ENCODE measurements at places on chromosomes 1 and 21.

DNA sequence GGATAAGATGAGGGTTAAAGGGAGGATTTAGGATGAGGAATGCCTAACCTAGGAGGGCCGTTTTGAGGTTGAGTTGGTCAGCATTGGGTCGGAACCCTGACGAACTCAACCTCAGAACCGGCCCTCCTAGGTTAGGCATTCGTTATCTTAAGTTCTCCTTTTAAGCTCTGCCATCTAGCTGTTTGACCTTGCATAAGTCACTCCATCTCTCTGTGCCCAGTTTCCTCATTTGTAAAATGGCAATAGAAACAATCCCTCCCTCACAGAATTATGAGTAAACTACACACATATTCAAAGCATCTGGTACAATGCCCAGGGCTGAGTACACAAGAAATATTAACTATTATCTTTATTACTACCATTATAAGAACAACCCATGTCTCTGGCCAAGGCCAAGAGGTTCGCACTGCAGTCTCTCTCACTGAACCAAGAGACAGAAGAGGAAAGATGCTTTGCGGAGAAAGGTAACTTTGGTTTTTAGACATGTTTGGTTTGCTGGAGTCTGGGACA lies 4.8 kb downstream of the ABCB10 start:
- no peak overlapping the region for H3K27ac ChIP-seq
- H3K36me3 ChIP-seq, result no peaks in the 10 kb centered on the region
- H3K27me3 ChIP-seq, result no peaks in the 10 kb centered on the region
- H3K4me3 ChIP-seq, result no peak overlapping the region
- no peak for DNase-seq

DNA sequence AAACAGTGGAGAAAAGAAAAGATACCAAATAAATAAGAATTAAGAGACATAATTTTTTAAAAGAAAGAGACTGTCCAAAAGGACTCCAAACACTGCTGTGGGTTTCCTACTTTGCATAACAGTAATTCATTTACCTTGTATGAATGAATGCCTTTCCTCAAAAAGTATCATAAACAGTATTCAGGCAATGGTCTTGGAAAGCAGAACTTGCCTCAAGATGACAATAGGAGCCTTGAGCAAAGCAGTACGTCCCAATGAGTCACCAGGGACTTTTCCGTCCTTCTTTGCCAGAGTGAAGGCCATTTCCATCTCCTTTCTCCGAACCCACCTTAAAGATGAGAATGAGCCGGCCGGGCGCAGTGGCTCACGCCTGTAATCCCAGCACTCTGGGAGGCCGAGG lies 186.4 kb downstream of the ZBTB18 start:
- H3K27ac ChIP-seq, result no peak overlapping the region
- H3K36me3 ChIP-seq, result no peaks in the 10 kb centered on the region
- no peak overlapping the region for H3K4me3 ChIP-seq
- no peaks in the 10 kb centered on the region for H3K4me1 ChIP-seq

GRCh38 chr21:45211661-45212060 lies 76.0 kb downstream of the POFUT2 start:
- DNase-seq, result no peak
- no peaks in the 10 kb centered on the region for H3K27me3 ChIP-seq
- no peaks in the 10 kb centered on the region for H3K4me1 ChIP-seq
- H3K4me3 ChIP-seq, result no peak overlapping the region
- peaks cover 52% of the 10 kb centered on the region for H3K36me3 ChIP-seq

DNA sequence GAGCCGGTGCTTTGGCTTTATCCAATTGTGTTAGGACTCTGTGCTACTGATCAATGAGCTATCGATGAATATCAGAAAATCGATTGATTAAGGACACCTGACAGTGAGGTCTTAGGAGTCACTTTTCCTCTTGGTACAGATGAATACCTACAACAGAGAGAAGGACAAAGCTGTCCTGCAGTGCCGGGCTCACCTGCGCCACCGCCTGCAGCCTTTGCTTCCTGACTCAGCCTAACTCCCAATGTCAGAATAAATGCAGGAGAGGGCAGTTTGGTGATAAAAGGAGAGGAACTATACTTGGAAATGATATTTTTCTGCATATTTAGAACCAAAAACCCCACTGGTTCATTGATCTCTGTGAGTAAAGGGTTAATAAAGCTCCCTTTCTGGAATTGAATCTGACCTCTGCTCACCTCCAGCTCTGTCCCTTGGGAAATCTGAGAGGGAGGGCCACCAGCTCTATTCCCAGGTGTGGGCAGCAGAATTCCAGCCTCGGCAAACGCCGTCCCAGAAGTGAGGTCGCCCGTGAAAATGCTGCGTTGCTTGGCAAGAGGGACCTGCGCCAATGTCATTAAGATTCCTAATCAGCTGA lies 39.3 kb downstream of the POFUT2 start:
- DNase-seq, result no peak
- H3K36me3 ChIP-seq, result no peaks in the 10 kb centered on the region
- no peak overlapping the region for H3K27ac ChIP-seq
- H3K4me3 ChIP-seq, result peak overlapping the region; percentile 48

DNA sequence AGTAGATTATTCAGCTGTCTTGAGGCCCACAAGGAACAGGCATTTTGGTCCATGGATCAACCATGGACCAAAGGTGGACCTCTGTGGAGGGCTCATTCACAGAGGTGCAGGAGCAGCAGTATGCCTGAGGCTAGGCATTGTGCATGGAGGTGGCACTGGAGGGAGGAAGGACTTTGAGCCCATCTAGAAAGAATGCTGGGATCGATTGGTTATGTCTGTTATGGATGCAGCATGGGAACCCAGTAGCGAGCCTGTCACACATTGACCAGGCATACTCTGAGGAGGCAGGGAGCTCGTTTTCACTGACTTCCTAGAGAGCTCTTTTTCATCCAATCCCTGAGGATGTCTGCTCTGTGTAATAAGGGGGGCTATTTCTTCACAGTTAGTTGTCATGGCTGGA lies 75.5 kb downstream of the KCNN3 start:
- peaks cover 12% of the 10 kb centered on the region for H3K4me1 ChIP-seq
- no peak overlapping the region for H3K27ac ChIP-seq
- no peak for DNase-seq
- no peak overlapping the region for H3K4me3 ChIP-seq
- H3K36me3 ChIP-seq, result no peaks in the 10 kb centered on the region
- peaks cover 6% of the 10 kb centered on the region for H3K27me3 ChIP-seq

Data from left ventricle myocardium inferior (tissue), 1 donor.